ENCODE measurements at places on chromosomes 5 and 9. TPM values are rescaled to one million over a fixed set of nuclear protein-coding genes. Genes with fewer than 3 reads are reported as not detected.

The PCDHB4 gene
- 8.3 TPM for total RNA-seq

The PCDHA2 gene
- total RNA-seq: not detected

The CTXN3 gene
- total RNA-seq: not detected

GRCh38 chr5:176956756-176957155 lies 49.8 kb downstream of the UIMC1 start:
- H3K4me1 ChIP-seq: no peaks in the 10 kb centered on the region
- H3K36me3 ChIP-seq: peaks cover 17% of the 10 kb centered on the region
- no peak for DNase-seq

DNA sequence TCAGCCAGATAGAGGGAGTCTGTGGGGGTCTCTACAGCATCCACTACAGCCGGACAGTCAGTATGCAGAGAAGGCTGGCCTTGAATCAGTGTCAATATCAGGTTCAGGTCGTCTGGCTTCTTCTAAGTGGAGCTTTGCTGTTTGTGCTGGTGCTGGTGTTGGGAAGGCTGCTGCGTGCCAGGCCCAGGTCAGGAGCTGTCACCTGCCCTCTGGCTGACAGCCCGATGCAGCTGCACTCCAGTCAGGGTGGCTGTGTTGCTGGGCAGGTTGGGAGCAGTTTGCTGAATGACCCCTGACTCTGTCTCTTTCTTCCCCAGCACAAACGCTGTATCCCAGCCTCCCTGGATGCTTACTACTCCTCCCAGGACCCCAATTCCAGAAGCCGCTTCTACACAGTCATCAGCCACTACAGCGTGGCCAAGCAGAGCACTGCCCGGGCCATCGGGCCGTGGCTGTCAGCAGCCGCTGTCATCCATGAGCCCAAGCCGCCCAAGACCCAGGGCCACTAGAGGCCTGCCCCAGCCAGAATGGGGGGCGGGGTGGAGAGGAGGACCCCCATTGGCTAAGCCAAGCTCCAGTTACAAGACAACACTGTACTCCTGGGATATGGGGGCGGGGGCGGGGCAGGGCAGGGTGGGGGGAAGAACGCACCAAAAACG lies 61.6 kb downstream of the NSG2 start:
- DNase-seq: no peak
- H3K27me3 ChIP-seq: no peaks in the 10 kb centered on the region
- no peak overlapping the region for H3K27ac ChIP-seq
- H3K4me1 ChIP-seq: no peaks in the 10 kb centered on the region
- H3K36me3 ChIP-seq: no peaks in the 10 kb centered on the region
- H3K4me3 ChIP-seq: no peak overlapping the region

- H3K27ac ChIP-seq: no peak overlapping the region
- no peaks in the 10 kb centered on the region for H3K4me1 ChIP-seq
- DNase-seq: no peak
- no peaks in the 10 kb centered on the region for H3K27me3 ChIP-seq
Measured at GRCh38 chr5:58105836-58106235, 354.1 kb downstream of the PLK2 start.

DNA sequence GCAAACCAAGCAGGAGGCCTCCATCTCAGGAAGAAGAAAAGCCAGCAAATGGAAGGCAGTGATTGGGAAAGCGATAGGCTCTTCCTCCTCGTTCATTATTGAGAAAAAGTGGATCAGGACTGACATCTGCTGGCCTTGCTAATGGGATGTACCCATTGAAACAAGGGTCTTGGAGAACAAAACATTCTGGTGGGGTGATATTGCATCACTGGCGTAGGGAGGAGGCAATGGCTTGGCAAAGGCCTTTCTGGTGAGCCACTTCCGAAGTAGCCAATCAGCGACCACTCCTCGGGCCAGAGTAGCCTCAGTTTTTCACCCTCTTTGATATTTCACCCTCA lies 86.7 kb upstream of the NFIB start:
- H3K4me3 ChIP-seq: no peak overlapping the region
- H3K27ac ChIP-seq: no peak overlapping the region
- no peaks in the 10 kb centered on the region for H3K36me3 ChIP-seq
- H3K27me3 ChIP-seq: no peaks in the 10 kb centered on the region

DNA sequence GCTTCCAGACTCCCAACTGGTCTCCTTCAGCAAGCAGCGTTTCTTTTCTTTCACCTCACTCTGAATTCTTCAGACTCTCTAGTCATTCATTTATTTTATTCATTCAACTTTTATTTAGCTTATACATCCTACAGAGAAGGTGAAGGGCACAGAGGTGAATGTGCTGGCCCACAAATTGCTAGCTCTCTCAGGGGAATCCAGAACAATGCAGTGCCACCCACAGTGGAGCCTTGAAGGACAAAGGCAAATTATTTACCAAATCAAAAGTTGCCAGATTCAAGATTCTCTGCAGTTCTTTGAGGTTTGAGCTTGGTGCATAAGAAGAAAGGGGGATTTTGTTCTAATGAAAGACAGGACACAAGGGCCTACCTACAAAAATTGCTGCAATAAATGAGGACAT lies 29.7 kb downstream of the GRIA1 start:
- no peaks in the 10 kb centered on the region for H3K27me3 ChIP-seq
- no peak overlapping the region for H3K27ac ChIP-seq
- no peaks in the 10 kb centered on the region for H3K4me1 ChIP-seq
- DNase-seq: no peak
- no peak overlapping the region for H3K4me3 ChIP-seq

GRCh38 chr9:38649731-38650363 lies 29.5 kb upstream of the ANKRD18A start:
- H3K36me3 ChIP-seq: no peaks in the 10 kb centered on the region
- no peaks in the 10 kb centered on the region for H3K27me3 ChIP-seq
- H3K27ac ChIP-seq: no peak overlapping the region
- no peaks in the 10 kb centered on the region for H3K4me1 ChIP-seq

The CEP72 gene
- 20.1 TPM for total RNA-seq

DNA sequence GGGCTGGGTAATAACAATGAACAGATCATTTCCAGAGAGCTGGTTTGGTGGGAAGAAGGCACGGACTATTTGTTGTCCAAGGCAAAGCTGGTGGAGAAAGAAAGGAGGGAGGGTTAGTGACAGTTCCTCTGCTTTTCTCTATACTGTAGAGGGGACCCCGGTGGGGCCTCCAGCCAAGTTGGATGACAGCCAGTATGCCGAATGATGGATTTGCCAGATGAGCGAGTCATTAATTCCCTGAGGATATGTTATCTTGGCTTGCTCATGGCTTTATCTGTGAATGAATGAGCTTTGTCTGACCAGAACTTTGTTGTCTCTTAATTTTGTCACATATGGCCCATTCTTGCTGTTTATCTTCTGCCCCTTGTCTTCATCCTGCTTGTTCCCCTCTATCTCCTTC lies 158.6 kb upstream of the GLRA1 start:
- no peaks in the 10 kb centered on the region for H3K36me3 ChIP-seq
- no peaks in the 10 kb centered on the region for H3K27me3 ChIP-seq
- H3K4me3 ChIP-seq: no peak overlapping the region
- no peaks in the 10 kb centered on the region for H3K4me1 ChIP-seq
- H3K27ac ChIP-seq: no peak overlapping the region
- no peak for DNase-seq

The ZMAT2 gene
- total RNA-seq: 22.6 TPM

DNA sequence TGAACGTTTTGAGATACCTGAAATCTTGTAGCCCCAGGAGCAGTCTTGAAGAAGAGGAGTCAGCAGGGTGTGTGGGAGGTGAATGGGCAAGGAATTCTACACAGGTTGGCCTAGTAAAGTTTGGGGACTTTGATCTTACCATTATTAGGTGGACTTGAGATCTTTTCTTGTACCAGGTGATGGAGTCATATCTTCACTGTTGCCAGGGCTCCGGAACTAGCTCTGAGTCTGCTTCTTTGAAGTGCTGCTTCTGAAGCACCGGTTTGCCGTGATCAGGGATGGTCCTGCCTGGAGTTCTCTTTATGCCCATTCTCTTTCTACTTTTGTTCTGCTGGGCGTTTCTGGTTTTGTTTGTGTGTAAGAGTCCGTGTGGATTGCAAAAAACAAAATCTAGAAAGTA lies 27.4 kb downstream of the RCL1 start:
- no peaks in the 10 kb centered on the region for H3K27me3 ChIP-seq
- H3K4me1 ChIP-seq: no peaks in the 10 kb centered on the region
- no peak overlapping the region for H3K27ac ChIP-seq
- no peak overlapping the region for H3K4me3 ChIP-seq
- no peak for DNase-seq
- H3K36me3 ChIP-seq: no peaks in the 10 kb centered on the region

- H3K4me3 ChIP-seq: no peak overlapping the region
- no peaks in the 10 kb centered on the region for H3K27me3 ChIP-seq
- no peak for DNase-seq
Measured at GRCh38 chr9:134346151-134346550, 19.9 kb downstream of the RXRA start.

GRCh38 chr9:109880276-109881169 lies 100.5 kb downstream of the PALM2AKAP2 start:
- H3K4me3 ChIP-seq: no peak overlapping the region
- H3K27ac ChIP-seq: no peak overlapping the region
- no peak for DNase-seq

The RNF183 gene
- not detected for total RNA-seq

GRCh38 chr9:103902263-103902662 lies 191.8 kb upstream of the SMC2 start:
- H3K27me3 ChIP-seq: no peaks in the 10 kb centered on the region
- H3K27ac ChIP-seq: no peak overlapping the region
- DNase-seq: no peak

DNA sequence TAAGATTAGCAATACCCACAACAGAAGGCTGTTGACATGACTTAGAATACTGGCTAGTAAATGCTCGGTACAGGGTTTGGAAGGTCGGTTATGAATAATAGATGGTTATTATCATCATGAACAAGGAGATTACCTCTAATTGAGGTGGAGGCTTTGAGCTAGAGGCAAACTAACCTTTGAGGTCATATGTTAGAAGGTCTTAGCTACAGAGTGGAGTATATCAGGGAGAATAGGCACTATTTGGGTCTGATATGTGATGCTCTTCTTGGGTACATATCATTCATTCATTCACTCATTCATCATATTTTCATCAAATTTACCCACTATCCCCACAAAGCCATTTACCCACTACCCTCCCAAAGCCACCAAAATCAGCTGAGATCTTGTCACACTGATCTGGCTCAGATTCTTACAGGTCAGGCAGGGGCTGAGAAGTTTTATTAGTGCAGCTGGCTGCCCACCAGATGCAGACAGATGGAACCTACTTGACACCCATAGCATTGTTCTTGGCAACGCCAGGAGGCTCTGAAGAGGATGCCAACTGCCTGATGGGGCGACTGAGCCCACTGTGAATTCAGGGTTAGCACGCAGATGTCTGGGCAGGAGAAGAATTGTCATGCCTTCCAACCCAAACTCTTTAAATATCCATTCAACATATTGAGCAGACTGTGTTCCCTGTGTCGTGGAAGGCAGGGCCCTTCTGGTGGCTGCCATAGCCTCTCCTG lies 90.2 kb upstream of the SH3PXD2B start:
- H3K27ac ChIP-seq: no peak overlapping the region
- no peak overlapping the region for H3K4me3 ChIP-seq
- no peak for DNase-seq

The MARCHF11 gene
- not detected for total RNA-seq

The NEURL1B gene
- total RNA-seq: 30.9 TPM

DNA sequence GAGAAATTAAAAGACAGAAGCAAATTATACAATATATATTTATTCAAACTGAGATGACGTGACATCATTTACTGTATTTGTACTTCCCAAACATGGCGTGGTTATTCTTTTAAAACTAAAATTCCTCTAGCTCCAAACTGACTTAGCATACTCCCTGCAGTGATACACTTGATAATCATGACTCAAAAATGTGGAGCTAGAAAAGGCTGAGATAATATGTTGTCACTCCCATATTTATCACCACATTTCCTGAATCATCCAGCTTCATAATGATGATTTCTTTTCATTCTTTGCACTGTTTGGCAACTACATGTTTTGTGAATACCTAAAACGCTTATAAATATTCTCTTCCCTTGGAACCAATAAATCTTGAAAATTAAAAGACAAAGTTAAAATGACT lies 341.0 kb downstream of the EBF1 start:
- no peaks in the 10 kb centered on the region for H3K27me3 ChIP-seq
- H3K4me3 ChIP-seq: no peak overlapping the region
- peaks cover 30% of the 10 kb centered on the region for H3K4me1 ChIP-seq
- no peaks in the 10 kb centered on the region for H3K36me3 ChIP-seq
